Hippocampal formation (tissue), 2 donors: ENCODE measurements at places on chromosomes 12 and 14.
A peak's percentile ranks its signal among the peaks of the same experiment; 100 is the strongest.

- no peak for DNase-seq
Measured at GRCh38 chr12:7460375-7461259, 16.7 kb upstream of the CD163L1 start.

DNA sequence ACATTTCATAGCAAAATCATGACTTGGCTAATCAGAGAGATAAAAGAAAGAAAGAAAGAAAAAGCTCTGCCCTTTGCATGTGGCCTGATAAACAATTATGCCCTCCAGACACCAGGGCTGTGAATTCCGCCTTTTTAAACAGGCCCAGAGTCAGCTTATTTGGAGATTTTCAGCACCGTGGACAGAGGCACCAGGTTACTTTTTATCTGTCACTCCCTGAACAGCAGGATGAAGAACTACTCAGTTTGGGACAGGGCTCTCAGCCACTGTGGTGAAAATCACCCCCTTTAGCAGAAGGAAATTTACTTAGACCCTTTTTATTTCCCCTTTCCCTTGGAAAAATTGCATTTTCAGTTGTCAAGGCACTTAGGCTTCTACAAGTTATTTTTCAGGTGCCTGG lies 359.9 kb downstream of the NRXN3 start:
- no peak for DNase-seq

- DNase-seq = no peak
Measured at GRCh38 chr14:67440513-67440912, 28.5 kb upstream of the PLEK2 start.

GRCh38 chr12:32201096-32201495 lies 94.4 kb downstream of the BICD1 start:
- DNase-seq = no peak

DNA sequence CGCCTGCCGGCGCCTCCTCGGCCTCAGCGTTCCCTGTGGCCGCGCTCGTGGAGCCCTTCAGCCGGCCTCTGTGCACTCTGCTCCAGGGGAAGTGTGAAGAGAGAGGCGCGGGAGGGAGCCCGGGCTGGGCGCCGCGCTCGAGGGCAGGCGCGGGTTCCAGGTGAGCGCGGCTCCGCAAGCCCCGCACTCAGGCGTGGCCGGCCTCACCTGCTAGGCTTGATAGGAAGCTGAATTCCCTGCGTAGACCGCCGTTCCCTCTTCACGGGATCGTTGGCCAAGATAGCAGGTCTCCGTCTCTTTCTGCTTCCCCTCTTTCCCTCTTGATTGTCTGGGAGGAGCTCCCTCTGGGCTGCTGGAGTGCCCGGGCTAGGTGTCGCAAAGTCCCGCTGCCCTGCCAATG lies 89.7 kb downstream of the ASCL4 start:
- no peak for DNase-seq

DNA sequence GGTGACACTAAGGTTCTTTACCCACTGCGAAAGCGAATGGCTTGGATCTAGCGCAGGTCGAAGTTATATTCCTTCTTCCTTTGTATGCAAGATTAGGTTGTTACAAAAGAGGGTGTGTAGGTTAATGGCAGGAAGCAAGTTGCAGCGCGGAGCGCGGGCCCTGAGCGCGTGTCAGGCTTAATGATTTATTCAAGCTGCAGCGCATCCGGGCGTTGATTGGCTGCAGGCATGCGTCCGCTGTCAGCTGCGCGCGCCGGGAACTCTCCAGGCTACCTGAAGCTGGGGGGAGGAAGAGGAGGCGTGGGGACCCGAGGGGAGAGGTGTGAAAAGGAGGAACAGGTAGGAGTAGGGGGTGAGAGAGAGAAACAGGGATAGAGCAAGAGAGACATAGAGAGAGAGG lies 7.4 kb downstream of the ASCL1 start:
- no peak for DNase-seq

DNA sequence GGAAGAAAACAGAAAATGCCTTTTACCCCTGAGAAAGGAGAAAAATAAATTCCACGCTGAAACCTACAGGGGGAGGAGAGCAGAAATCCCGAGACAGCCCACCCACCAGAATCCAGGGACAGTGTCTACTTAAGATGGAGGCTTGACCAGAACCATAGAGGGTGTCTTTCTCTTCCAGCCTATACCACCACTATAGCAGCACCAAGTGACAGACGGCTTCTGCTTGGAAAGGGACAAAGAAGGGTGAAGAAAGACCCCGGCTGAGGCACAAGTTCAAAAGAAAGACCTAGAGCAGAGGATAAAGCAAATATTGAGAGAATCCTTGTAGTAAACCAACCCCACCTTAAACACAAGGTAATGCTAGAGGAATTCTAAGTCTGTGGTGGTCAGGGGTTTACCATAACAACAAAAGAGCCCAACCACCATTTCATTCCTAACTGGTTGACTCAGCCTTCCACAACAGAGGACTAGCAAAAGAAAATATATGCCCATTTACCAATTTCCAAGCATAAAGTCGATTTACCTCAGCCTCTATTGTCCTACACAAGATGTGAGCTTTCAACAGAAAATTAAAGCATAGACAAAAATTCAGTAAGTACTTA lies 105.3 kb upstream of the FOXG1 start:
- no peak for DNase-seq

- peak; percentile 53 for DNase-seq
Measured at GRCh38 chr12:57175428-57176138, 28.2 kb upstream of the LRP1-AS start.

DNA sequence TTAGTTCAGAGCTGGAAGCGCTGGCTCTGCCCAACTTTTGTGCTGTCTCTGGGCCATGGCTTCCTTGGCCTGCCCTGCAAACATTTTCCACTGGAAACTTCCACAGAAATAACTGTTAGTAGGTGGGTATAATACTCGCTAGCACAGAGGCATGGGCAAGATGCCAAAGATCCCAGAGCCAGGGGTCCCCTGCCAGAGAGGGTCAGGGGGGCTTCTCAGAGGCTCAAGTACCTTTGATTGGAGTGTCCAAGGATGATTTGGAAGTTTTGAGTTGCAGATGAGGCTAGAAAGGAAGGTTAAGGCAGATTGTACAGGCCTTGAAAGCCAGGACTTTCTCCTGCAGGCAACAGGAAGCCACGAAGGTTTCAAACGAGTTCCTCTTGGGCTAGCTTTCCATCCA lies 187.6 kb downstream of the DICER1 start:
- no peak for DNase-seq

DNA sequence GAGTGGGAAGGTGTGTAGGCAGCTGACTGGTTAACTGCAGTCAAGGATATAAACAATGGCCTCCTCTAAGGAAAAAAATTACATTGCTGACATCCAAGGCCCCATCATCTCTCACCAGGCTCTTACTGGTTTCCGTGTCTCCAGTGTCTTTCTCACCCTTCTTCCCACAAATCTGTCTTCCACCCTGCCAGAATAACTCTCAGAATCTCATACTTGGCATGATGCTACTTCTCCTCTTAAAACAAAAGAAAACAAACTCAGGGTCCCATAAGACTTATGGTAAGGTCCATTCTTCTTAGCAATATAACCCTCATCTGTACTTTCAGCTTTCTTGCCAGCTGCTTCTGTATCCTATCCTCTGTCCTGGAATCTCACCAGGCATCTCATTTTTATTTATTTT lies 68.9 kb downstream of the SUSD6 start:
- DNase-seq = no peak

DNA sequence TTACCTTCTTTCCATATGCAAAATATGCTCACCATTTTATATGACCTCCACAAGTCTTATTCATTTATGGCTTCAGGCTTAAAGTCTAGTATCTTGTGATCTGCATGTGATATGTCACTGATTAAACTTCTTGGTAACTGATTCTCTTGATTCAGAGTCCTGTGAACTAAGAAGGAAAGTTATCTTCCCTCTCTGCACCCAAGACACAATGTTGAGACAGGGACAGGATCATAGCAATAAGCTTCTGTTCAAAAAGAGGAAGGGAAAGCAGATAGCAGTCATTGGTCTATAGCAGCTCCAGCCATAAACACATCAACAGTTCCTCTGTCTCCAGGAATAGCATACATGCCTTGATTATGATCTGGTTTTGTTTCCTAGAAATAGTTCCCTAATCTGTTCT lies 103.1 kb downstream of the UNC79 start:
- DNase-seq = no peak

GRCh38 chr12:59040043-59040442 lies 119.7 kb upstream of the LRIG3 start:
- no peak for DNase-seq

DNA sequence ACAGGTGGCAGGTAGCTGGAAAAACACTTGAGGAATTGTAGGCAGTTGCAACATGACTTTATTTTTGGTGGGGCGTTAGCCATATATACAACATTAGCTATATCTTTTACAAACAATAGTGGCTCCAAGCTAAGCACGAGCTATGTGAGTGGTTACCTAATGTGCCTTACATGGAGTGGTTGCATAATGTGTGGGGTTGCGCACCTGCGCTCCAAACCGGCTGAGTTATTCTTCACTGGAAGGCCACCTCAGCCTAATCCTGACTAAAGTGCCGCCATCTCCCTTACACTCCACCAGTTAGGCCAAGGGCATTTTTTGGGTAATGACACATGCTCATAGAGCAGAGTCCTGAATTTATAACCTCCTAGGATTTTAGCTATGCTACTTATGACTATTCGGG lies 31.8 kb upstream of the G2E3 start:
- no peak for DNase-seq

GRCh38 chr14:28719130-28719529 lies 47.5 kb upstream of the FOXG1 start:
- DNase-seq = no peak

GRCh38 chr14:69595336-69595735 lies 16.1 kb upstream of the SUSD6 start:
- no peak for DNase-seq

DNA sequence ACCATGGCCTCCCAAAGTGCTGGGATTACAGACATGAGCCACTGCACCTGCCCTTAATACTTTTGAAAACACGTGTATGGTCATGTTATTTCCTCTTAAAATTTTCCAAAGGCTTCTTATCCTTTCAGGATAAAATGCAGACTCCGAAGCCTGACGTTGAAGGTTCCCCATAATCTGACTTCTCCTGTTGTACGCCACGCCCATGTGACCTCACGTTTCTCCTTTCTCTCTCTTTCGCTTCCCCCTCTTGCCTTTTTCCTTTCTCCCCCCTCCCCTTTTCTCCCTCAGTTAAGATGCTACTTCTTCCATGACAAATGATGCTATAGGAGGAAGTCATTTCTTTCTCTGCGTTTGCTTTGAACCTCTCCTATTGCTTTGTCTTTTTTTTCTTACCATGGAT lies 266.0 kb downstream of the FBXL14 start:
- no peak for DNase-seq

GRCh38 chr14:71552809-71553208 lies 379.4 kb upstream of the RGS6 start:
- no peak for DNase-seq

DNA sequence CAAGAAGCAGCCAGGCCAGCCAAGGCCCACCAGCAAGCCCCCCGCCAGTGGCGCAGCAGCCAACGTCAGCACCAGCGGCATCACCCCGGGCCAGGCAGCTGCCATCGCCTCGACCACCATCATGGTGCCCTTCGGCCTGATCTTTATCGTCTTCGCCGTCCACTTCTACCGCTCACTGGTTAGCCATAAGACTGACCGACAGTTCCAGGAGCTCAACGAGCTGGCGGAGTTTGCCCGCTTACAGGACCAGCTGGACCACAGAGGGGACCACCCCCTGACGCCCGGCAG lies 15.0 kb downstream of the ORAI1 start:
- no peak for DNase-seq
